Urothelium cell line (cell line): ENCODE measurements at places on chromosomes 11 and 22.

DNA sequence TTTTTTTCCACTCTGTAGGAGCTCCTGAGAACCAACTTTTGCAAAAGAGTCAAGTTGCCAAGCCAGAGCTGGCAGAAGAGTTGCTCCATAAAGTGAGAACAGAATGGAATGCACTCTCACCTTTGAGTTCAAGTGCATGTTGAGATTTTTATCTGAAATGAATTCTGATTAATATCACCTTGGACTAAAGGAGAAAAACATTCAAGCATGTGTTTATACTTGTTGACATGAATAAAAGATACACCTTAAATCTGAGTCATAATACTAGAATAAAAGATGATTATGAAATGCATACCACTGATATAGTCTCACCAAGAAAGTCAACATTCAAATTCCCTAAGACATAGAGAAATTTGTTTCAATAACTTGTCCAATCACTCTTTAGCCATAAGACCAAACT, 37.8 kb downstream of the ARL14EP start:
- no peak for DNase-seq

DNA sequence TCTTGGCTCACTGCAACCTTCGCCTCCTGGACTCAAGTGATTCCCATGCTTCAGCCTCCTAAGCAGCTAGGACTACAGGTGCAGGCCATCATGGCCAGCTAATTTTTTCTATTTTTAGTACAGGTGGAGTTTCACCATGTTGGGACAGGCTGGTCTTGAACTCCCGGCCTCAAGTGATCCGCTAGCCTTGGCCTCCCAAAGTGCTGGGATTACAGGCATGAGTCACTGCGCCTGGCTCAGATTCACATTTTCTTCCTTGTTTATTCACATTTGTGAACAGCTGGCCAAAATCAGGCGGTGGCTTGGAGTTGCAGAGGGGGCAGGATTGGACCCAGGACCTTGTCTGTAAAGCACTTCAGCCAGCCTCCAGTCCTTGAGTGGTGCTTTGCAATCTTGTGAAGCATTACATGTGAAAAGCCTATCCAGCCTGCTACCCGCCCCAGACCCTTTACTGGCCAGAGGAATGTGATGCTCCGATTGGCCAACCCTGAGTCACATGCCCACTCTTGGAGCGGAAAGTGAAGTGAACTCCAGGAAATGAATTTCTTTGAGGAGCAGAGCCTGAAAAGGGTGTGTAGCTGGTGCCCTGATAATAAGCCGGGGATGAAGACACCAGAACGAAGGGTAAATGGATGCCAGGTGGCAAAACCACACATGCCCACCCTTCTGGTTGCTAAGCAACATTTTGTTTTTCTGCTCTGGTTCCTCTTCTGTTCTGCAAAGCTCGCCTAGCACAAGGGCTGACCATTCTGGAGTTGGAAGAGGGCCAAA, 62.6 kb upstream of the PTPRJ start:
- DNase-seq = peak; percentile 63

GRCh38 chr11:27497911-27498310, 8.7 kb downstream of the LIN7C start:
- DNase-seq = no peak

GRCh38 chr11:94731880-94732601, 36.1 kb upstream of the AMOTL1 start:
- DNase-seq = peak; percentile 53

DNA sequence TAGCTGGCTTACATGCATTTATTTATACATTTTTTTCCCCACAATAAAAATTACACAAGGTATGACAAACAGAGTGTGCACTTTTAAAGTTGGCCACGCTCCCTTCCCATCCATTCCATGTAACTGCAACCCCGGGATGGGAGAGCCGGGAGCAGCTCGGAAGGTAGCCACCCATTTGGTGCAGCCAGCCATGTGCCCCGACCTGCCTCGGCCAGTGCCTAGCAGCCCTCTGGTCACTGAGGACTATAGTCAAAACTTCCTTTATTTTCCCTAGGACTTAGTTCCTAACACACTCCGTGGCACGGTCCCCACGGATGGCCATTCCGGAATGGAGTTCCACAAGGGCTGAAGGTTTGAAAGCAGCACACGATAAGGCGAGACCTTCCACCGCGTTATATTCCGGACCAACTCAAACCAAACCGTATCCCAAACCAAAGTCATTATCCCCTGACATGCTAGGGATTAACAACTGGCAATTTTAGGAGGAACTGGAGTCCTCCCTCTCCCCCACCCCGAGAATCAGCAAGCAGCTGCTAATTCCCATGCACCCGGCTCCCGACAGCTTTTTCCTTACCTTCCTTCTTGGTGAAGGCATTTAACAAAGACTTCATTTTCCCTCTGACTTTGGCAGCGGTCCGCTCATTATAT, 426.4 kb downstream of the SHANK2 start:
- DNase-seq = no peak

DNA sequence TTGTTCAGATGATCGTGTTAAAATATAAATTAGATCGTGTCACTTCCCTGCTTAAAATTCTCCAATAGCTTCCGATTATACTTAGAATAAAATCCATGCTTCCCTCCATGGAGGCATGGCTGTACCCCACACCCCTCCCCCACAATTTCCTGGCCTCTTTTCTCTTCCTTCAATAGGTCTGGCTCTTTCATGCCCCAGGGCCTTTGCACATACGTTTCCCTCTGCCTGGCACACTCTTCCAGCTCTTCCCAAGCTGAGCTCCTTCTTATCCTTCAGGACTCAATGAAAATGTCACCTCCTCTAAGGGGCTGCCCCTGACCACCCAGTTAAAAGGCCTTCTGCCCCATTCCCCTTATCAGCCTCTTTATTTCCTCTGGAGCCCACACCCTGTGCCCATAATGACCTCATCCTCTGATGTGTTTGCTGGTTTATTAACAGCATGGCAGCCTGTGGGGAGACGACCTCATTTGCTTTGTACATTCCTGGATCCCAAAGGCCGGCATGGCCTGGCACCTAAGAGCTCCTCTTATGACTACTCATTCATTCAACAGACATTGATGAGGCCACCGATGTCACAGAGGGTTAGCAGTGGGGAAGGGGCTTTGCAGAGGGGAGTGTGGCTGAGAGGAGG, 9.0 kb upstream of the FLRT1 start:
- DNase-seq = no peak
